SW480 (cell line): ENCODE measurements at places on chromosomes 13 and 19.

DNA sequence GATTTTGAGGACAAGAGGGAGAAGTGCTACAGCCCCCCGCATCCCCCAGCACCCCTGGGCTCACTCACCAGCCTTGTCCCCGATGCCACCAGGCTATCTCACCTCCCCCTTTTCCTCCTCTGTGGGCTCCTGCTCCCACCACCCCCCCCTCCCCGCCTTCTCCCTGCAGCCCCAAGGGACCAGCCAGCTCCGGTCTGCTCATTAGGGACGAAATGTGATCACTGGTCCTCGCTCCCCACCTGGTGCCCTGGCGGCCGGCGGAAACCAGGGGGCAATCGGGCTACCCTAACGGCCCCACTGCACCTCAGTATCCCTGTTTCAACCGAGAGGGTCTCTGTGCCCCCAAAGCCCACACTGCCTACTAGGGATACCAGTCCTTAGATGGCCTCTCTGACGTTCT lies 2.7 kb downstream of the GPR4 start:
- DNase-seq = no peak

GRCh38 chr19:4400135-4400936 lies at the start of gene SH3GL1:
Gene SH3GL1 (minus strand): TSS chr19:4400547. CDS start chr19:4400368, 179 bp downstream.
- peak; percentile 82 for DNase-seq

GRCh38 chr13:19695829-19696228 lies 62.4 kb downstream of the MPHOSPH8 start:
- DNase-seq = no peak

- no peak for DNase-seq
These were observed 105.0 kb downstream of the PTPRS start for GRCh38 chr19:5235458-5236219.
